CD4-positive, alpha-beta T cell (primary cell): ENCODE measurements at places on chromosomes 5 and 9. TPM values are rescaled to one million over a fixed set of nuclear protein-coding genes. Genes with fewer than 3 reads are reported as not detected.

GCNT4 gene
- 7.4 TPM for total RNA-seq

CNTFR gene
- not detected for total RNA-seq

DNA sequence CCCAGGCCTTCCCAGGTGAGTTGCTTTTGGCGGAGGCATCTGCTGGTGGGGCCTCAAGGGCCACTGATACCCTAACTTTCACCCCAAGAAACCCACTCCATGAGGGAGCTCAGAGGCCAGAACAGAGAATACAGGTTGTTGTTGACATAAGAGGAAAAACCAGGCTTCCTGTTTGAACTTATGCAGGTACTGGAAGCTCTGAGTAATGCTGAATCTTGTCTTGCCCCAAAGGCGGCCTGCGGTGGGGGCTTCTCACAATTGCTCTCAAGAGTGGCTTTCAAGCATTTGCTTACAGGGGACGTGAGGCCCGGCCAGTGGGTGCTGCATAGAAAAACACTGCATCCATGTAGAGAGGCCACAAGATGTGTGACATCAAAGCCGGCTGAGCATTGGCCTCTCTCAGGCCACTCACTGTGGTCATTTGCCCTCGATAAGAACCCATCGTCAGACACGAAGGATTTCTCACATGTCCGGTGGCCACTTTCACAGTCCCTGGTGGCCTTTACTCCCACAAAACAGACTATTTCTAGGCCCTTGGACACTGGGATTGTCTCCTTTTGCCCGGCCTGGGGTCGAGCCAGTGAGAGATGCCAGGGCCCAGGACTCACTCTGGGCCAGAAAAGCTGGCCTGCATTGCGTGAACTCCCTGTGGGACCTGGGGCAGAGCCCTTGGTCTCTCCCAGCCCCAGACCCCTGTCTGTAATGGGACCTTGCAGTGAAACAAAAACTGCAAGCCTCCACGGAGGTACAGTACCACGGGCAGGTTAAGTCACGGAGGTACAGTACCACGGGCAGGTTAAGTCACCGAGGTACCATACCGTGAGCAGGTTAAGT is 34.5 kb upstream of the TCF7 start:
- H3K27me3 ChIP-seq: no peaks in the 10 kb centered on the region
- peak; percentile 73 for DNase-seq
- H3K4me1 ChIP-seq: peaks cover 72% of the 10 kb centered on the region
- no peak overlapping the region for H3K4me3 ChIP-seq
- H3K36me3 ChIP-seq: no peaks in the 10 kb centered on the region
- H3K27ac ChIP-seq: peak overlapping the region; percentile 74

- H3K4me3 ChIP-seq: no peak overlapping the region
- H3K27ac ChIP-seq: no peak overlapping the region
- no peaks in the 10 kb centered on the region for H3K36me3 ChIP-seq
- DNase-seq: no peak
- peaks cover 2% of the 10 kb centered on the region for H3K27me3 ChIP-seq
- H3K4me1 ChIP-seq: no peaks in the 10 kb centered on the region
Measured at GRCh38 chr9:74644023-74644422, 146.9 kb downstream of the RORB start.

GRCh38 chr9:91562416-91562815 is 138.8 kb upstream of the NFIL3 start:
- H3K27ac ChIP-seq: no peak overlapping the region
- no peak overlapping the region for H3K4me3 ChIP-seq
- H3K4me1 ChIP-seq: no peaks in the 10 kb centered on the region
- H3K36me3 ChIP-seq: no peaks in the 10 kb centered on the region
- H3K27me3 ChIP-seq: peaks cover 4% of the 10 kb centered on the region

DNA sequence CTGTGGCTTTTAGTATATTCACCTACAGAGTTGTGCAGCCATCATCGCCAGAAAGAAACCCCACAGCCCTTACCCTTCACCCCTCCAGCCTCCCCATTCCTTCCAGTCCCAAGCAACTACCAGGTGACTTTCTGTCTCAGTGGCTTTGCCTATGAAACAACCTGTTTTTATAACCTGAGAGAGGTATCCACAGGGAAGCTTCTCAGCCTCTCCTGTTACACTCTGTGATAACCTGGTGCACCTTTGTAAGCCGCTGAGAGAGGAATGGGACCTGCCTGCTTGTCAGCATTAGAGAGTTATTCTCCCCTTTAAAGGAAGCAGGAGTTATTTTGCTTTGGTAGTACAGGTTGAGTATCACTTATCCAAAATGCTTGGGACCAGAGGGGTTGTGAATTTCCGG is 93.6 kb downstream of the TRIO start:
- no peaks in the 10 kb centered on the region for H3K27me3 ChIP-seq
- no peaks in the 10 kb centered on the region for H3K36me3 ChIP-seq
- no peak for DNase-seq
- H3K27ac ChIP-seq: no peak overlapping the region
